GM10248 (cell line): ENCODE measurements at places on chromosomes 5 and 9.
A peak's percentile ranks its signal among the peaks of the same experiment; 100 is the strongest.

DNA sequence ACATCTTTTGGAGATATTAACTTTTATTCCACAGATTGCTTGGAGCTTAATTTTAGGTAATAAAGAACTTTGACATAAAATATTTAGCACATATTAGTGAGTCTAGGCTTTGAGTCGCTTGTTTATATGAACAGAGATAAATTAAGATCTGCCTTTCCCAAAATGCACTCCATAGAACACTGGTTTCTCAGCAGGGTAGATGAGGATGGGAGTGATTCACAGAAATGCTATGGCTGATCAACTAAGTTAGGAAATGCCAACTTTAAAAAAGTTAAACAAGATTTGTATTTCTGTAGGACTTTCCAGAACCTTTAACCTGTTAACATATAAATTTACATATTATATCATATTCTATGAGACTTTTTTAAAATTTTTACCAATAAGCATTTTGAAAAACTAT lies 65.2 kb downstream of the STARD4 start:
- no peak for DNase-seq

- no peak for DNase-seq
Observed at GRCh38 chr9:8660383-8660782, 860.8 kb upstream of the DMAC1 start.

- no peak for DNase-seq
Observed at GRCh38 chr5:68468322-68468721, 252.8 kb downstream of the PIK3R1 start.

DNA sequence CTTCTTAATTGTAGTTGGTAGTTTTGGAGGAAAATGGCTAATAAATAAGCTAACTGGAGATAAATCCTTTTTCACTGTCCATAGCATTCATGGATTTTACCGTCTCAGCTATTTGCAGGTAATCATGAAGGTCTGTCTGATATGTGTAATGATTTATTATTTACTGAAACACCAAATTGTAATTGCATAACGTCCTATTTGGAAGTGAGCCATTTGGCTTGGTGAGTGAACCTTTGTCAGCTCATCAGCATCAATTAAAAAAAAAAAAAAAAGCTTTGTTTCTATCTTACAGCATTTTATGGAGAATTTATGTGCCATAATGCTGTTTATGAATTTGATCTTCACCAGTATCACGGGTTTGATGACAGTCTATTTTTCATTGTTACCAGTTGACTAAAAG lies 20.2 kb downstream of the RECK start:
- DNase-seq, result no peak

GRCh38 chr5:146732962-146733361 lies 145.6 kb downstream of the PPP2R2B start:
- DNase-seq, result no peak

- DNase-seq, result no peak
Observed at GRCh38 chr9:18002718-18003438, 424.0 kb downstream of the SH3GL2 start.

DNA sequence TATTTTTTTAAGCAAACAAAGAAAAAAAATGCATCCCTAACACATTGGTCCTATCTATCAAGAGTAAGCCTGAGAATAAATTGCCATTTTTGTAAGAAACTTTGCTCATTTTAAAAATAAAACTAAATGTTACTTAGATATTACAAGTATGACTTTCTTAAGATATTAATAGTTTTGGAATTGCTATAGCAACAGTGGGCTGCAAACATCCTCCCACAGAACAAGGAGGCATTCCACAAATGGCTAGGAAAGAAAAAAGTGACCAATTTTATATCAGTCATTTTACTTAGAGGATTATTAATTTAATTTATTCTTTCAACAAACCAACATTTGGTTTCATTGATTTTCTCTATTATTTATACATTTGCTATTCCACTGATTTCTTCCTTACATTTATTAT lies 63.7 kb downstream of the LURAP1L start:
- DNase-seq, result no peak

DNA sequence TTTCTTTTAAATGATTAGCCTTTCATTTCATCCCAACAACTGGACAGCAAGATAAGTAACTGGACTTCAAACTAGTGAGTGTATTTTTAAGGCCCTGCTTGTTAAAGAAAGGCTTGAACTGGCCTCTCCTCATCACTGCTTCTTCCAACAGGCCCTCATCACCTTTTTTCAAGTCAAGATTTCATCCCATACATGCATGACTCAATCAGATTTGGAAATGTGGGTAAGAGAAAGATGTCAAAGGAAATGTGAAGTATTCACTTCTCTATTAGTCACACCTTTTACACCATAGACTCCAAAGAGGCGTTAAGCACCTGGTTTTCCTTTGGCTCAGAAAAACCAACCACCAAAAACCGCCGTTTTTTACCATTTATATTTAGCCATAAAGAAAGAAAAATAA lies 4.9 kb downstream of the NR4A3 start:
- no peak for DNase-seq

- DNase-seq, result no peak
Observed at GRCh38 chr5:161256957-161257356, 289.6 kb downstream of the GABRB2 start.

GRCh38 chr9:113659740-113660139 lies 196.2 kb downstream of the RGS3 start:
- no peak for DNase-seq

DNA sequence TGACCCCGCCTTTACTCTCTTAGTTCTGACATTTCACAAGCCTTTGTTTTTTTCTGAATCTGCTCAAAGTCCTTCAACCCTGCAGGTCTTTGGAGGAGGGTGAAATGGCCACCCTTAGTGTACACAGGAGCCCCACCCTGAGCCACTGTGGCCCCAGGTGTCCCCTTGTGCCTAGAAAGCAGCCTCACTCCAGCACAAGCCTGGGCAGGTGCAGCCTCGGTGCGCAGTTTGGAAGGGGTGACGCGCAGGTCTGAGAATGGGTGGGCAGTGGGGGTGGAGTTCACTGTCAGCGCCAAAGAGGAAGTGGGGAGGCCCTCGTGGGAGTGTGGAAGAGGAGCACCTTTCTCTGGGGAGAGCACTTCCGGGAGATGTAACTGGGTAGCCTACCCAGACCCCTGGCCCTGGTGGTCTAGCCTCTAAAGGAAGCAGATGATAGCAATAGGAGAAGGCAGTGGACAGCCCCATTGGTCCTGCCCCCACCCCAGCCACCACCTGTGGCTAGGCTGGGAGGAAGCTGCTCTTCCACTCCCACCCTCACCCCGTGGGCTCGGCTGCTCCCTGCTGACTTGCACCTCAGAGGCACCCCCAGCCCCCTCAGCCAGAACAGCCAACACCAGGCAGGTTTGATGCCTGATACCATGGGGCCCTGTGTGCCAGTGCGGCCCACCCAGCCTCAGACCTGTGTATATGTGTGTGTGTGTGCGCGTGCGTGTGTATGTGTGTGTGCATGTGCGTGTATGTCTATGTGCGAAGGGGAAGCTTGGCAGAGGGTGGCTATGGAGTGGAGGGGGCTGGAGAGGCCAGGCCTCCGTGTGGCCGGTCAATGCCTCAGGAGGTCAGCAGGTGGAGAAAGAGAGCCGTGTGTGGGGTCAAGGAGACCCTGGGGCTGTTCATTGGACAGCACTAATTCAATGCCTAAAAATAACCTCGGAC lies 16.8 kb upstream of the DAB2IP start:
- peak; percentile 71 for DNase-seq

DNA sequence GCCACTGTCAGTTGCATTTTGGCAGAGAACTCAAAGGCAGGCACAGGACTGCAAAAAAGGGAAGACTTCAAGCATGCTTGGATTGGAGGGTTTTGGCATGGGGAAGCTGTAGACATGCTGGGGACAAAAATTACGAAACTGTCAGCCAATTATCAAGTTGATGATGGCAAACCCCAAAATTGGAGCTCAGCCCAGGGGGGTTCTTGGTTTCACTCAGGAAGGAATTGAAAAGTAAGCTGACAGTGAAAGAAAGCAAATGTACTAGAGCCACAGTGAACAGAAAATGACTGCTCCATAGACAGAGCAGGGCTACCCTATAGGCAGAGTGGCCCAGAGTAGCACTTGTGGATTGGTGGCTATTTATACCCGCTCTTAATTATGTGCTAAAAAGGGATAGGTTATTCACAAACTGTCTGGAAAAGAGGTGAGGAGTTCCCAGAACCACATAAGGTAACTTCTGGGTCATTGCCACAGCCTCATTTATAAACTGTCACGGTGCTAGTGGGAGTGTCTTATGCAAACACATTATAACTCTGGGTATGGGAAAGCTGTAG lies 14.6 kb upstream of the CFAP95 start:
- no peak for DNase-seq

DNA sequence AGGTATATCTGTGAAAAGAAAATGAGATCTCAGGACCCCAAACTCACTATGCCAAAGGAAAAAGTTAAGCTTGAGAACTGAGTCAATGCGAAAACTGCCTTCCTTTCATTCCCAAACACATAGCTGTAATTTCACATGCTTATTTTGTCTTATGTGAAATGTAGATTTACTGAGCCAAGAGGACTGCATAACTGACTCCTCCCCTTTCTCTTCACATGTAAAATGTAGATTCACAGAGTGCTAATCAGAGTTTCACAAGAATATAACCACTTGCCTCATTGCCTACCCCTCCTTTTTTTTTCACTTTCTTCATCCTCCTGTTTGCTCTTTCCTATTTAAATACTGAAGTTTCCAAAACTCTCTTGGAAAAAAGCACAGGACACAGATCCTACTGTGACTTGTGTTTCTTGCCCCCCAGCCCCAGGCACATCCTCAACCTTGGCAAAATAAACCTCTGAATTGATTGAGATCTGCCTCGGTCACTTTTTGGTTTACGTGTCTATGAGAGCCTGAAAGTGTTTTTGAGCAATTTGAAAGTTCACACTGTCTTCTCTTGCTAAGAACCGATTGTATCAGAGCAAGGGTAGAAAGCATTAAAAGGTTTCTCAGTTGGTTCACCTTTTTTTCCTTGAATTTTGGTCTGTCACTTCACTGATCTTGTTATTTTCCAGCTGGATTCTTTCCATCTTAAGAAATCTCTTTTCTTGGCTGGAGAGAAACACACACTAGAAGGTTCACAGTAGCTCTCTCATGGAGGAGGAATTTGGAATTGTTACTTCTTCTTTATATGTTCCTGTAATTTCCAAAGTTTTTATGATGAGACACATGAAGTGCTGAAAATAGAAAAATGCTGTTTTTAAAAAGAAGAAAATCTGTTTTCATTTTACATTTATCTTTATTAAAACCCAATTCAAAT lies 44.8 kb upstream of the SNAPC3 start:
- DNase-seq, result no peak

DNA sequence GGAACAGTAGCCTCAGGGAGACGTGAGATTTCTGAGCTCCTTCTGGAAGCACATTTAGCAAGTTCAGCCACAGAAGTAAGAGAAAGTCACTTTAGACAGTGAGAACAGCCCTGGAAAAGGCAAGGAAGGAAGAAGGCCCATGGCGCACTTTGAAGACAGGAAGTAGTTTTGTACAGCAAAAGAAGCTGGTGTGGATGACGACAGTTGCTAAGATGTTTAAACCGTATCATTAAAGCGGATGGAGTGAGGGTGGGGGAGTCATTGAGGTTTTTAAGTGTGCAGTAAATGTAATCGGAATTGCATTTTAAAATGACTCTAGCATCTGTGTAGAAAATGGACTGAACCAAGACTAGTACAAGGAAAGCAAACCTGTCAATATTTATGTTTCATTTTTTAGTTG lies 15.3 kb upstream of the TRPM3 start:
- no peak for DNase-seq

DNA sequence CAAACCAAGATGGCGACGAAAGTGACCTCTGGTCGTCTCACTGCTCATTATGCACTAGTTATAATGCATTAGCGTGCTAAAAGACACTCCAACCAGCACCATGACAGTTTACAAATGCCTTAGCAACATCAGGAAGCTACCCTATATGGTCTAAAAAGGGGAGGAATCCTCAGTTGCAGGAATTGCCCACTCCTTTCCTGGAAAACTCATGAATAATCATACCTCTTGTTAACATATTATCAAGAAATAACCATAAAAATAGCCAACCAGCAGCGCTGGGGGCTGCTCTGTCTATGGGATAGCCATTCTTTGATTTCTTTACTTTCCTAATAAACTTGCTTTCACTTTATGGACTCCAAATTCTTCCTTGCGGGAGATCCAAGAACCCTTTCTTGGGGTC lies 595.7 kb upstream of the KLF4 start:
- DNase-seq, result no peak

- DNase-seq, result no peak
Observed at GRCh38 chr9:108245901-108246300, 609.9 kb downstream of the ACTL7B start.

DNA sequence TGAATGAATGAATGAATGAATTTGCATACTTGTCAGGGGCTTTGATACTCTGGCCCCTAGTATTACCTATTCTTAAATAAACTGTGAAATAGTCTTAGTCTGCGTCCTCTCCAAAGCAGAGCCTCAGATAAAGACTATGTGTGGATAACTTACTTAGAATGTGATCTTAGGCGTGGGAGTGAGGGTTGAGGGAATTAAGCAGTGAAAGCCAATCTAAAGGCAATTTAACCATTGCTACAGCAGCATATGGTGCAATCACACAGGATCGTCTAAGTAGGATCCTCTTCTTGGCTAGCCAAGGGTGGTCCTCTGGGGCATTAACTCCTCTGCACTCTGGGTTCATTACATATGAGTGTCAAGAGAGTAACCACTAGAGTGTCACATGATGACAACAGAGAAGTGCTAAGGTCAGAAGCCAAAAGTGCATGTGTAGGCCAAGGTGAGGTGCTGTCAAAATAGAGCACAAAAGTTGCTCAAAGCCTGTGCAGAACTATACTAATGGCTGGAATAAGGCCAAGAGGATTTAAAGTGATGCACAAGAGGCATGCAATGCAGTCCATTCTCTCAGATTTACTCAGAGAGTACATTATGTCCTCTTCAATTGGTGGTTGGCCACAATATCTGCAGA lies 274.4 kb upstream of the SEMA6A start:
- DNase-seq, result no peak

- no peak for DNase-seq
Observed at GRCh38 chr9:116465576-116466270, 221.4 kb upstream of the TRIM32 start.

- DNase-seq, result no peak
Observed at GRCh38 chr5:132814503-132815294, 1.6 kb downstream of the SOWAHA start.

DNA sequence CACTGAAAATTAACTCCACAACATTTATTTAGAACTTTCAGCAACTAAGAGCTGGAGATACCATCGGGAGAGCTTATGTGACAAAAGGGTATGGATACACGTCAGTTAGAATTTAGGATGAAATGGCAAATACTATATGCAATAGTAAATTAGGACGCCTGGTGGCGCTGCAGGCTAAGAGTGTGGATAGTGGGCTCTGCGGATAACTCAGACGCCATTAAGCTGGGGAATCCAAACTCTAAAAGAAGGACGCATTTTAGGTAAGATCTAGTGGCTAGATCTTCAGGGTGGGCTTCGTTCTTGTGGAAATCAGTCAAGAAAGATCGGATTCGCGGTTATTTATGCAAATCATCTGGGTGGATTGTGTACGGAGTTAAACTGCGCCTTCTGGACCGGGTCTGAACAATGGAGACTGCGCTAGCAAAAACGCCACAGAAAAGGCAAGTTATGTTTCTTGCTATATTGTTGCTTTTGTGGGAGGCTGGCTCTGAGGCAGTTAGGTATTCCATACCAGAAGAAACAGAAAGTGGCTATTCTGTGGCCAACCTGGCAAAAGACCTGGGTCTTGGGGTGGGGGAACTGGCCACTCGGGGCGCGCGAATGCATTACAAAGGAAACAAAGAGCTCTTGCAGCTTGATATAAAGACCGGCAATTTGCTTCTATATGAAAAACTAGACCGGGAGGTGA lies at the start of gene PCDHB5:
Gene PCDHB5 (plus strand): TSS at position 177 of the 688 bp plus-strand sequence. CDS start 229 bp downstream, at position 406.
- DNase-seq, result no peak

- DNase-seq, result no peak
Observed at GRCh38 chr9:38405785-38406184, 13.3 kb downstream of the ALDH1B1 start.

GRCh38 chr5:112956606-112957005 lies 20.0 kb upstream of the DCP2 start:
- DNase-seq, result no peak
